ENCODE measurements at places on chromosomes 3 and 15.

DNA sequence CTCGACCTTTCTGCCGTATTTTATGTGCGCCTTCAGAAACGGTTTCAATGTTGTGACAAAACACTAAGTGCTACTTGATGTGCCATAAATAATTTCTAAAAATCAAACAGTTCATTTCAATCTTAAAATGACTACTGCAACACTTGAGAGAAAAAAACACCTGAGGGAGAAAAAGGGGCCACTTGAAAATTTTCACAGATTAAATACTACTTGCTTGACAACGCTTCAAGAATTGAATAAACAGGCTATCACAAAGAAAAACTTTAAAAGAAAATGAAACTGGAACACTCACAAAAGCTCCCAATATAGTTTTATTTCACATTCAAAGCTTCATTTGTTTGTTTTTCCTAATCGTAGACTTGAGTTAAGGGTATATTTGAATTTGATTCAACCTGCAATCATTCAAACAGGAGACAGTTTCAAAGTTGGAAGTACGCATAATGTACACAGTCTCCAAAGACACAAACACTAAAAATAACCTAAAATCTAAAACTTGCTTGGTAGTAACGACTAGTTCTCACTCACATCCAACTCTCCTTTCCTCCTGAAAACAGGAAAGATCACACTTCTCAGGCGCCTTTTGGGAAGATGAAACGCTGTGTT is 380.7 kb downstream of the ERC2 start:
- DNase-seq = no peak

GRCh38 chr3:29440413-29441305 is 159.8 kb downstream of the RBMS3 start:
- DNase-seq = peak; percentile 17

- DNase-seq = no peak
These were observed 47.6 kb downstream of the OSTN start for GRCh38 chr3:191246630-191247029.

- DNase-seq = no peak
These were observed 13.0 kb downstream of the TF start for GRCh38 chr3:133758964-133759739.

- no peak for DNase-seq
These were observed 77.0 kb downstream of the PGPEP1L start for GRCh38 chr15:98930576-98930975.

DNA sequence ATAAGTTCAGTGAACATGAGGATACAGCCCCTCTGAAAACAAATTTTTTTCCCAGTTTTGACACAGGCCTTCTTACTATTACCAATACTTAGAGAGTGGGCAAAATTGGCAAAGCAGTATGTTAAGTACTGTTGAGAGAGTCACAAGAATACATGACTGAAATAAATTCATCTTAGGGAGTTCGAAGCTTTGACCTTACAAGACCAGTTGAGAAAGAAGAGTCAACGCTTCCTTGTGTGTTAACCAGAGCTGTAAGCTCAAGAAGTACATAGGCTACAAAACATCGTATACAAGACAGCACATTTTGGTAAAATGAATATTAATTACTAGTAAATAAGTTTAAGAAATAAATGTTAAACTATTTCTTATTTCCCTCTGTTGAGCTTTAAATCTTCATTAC is 164.4 kb upstream of the RORA start:
- no peak for DNase-seq

DNA sequence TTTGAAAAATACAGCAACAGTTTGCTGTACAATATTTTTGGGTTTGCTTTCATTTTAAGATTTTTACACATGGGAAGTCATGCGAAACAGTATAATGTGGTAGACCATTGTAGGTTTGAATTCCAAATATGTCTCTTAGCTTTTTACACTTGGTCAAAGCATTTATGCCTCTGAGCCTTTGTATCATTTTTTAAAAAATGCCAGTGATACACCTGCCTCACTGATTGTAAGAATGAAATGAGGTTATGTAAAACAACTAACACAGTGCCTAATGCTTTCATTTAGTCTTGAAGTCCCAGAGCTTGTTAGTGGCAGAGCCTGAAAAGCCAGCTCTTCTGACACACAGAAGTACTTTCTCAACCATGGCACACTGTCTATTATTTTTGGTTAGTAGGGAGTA is 202.0 kb downstream of the UBE2E2 start:
- no peak for DNase-seq

- DNase-seq = no peak
These were observed 88.1 kb downstream of the DCUN1D1 start for GRCh38 chr3:182892226-182892625.

- peak; percentile 34 for DNase-seq
These were observed 54.0 kb downstream of the LHFPL4 start for GRCh38 chr3:9499455-9500107.

DNA sequence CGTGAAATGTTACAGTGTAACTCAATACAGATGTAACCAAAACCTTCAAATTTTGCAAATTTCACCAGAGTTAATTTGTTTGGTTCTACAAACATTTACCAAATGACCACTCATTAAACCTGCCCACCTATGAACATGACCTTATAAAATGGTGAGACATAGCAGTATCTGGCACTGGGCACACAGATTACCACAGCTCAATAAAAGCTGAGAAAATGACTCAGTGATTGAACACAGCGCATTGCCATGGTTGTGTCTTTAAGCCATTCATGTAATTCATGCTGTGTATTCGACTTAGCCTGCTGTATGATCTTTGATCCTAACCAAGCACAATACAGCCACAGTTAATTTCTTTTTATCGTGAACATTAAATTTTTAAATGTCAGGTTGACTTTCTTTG is 11.3 kb downstream of the PPARG start:
- DNase-seq = no peak

- no peak for DNase-seq
These were observed 1.1 kb upstream of the ST6GAL1 start for GRCh38 chr3:186929186-186929585.

GRCh38 chr3:8984526-8984925 is 21.3 kb upstream of the RAD18 start:
- no peak for DNase-seq

- peak; percentile 58 for DNase-seq
These were observed 65.1 kb downstream of the HMCES start for GRCh38 chr3:129343643-129344360.

DNA sequence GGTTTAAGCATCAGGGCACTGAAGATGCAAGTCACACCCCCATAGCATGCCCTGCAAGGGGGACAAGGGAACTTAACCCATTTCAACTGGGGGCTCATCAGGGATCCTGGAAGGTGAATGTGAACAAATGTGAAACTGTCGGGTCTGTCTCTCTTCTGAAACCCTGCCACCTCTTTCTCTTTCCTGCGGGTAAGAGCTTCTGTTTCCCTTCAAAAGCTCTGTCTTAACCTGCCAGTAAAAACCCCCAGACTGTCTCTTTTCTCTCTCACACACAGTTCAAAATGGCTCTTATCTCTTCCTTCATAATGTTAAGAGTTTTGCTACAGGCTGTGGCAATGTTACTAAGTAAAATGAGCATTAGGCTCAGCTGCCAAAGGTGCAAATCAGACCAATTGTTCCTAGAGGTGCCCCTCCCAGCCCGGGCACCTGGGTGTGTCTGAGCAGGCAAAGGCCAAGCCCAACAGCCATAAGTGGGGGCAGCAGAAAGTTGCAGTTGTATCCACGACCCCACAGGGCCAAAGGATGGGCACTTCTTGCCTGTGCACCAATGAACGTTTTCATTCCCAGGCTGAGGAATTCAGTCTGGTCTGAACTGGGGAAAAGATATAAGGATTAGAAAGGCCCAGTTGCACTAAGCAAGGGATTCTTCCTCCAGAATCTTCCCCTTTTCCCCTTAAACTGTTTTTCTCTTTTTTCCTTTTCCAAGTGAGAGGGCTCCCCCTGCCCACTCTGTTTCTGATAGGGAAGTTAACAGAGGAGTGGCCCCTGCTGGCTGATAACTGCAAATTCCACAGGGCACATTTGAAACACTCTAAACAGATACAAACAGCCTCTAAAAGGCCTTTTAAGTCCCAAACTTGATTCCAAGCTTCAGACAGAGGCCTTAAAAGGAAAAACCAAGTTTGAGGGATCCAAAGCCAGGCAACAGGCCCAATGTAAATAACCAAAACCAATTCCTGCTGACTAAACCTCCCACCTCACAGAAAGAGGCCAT is 113.8 kb upstream of the EPHA6 start:
- DNase-seq = no peak

DNA sequence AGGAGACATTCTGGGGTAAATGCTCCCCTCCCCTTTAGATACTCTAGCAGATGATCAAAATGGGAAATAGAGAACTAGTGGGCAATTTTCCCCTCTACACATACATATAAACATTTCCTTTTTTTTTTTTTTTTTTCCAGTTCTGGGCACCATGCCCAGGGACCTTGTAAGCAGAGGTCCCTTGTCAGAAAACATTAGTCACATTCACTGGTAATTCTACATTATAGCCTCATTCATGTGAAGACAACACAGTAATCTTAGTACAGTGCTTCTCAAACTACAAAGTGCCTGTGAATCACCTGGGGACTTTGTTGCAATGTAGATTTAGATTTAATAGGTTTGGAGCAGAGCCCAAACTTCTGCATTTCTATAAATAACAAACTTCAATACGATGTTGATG is 60.1 kb upstream of the ACTC1 start:
- no peak for DNase-seq

- no peak for DNase-seq
These were observed 10.4 kb downstream of the BCL6 start for GRCh38 chr3:187734841-187735240.

GRCh38 chr3:23874359-23875112 is 42.3 kb downstream of the NKIRAS1 start:
- no peak for DNase-seq

GRCh38 chr3:177601152-177601551 is 403.9 kb upstream of the TBL1XR1 start:
- no peak for DNase-seq

DNA sequence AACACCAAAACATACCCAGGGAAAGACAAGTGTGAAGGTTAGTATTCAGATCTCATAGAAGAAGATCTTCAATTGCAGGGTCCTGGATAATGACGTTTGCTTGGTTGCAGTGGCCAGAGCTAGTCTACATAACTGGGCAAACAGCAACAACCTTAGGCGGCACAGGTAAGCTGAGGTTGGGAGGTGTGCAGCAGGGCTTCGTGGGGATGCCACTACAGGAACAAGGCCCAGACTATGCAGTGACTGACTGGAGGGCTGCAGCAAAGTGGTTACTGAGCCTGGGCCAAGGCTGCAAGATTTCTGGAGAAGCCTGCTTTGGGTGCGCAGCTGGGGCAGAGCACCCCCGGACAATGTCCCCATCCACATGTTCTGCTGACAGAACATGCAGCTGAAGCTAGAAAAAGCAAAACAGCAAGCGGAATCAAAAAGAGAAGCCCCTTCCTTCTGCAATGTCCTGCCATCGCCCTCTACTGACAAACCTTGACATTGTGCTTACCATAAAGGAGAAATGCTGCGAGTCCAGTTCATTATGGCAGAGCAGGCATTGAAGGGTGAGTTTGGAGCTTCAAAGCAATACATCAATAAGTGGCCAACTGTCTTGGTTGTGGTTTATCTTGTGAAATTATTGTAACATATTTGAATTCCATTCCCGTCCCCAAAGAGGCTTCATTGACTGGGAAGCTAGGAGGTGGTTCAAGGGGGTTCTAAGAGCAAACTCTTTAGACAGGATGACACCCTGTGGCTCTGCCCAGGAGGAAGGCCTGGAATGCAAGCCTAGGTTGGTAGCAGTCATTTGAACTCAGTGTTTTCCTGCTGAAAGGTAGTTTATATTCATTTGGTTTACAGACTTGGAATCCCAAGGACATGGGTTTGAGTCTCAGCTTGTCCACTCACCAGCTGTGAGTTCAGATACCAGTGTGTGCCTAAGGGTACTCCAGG is 217.0 kb downstream of the PDCD6IP start:
- no peak for DNase-seq

DNA sequence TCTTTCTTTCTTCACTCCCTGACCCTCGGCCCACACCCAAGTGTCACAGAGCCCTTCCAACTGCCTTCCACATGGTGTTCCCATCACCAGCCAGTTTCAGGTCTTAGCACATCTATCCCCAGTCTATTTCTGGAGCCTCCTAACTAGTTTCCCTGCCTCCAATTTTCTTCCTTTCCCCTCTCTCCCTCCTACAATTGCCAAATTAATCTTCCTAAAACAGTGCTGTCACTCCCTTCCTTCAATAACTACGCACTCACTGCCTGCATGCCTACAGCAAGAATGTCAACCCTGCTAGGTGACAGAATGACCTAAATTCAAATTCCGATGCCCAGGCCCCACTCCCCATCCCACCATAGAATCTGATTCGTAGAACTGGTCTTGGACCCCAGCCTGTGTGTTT is 36.1 kb upstream of the CA12 start:
- no peak for DNase-seq

GRCh38 chr3:129245141-129245540 is 4.3 kb upstream of the COPG1 start:
- DNase-seq = no peak

Data from glutamatergic neuron (in vitro differentiated cells).